Activated T-helper 9 cell treated with anti-CD3 and anti-CD28 coated beads, Interleukin-2, amount 50 U/mL, for 16 hours (primary cell): ENCODE measurements at places on chromosomes 2 and 18.

GRCh38 chr2:186842373-186842772, 6.6 kb downstream of the ZSWIM2 start:
- DNase-seq = no peak

- no peak for DNase-seq
Observed at GRCh38 chr18:12924616-12925015, 23.2 kb upstream of the SEH1L start.

DNA sequence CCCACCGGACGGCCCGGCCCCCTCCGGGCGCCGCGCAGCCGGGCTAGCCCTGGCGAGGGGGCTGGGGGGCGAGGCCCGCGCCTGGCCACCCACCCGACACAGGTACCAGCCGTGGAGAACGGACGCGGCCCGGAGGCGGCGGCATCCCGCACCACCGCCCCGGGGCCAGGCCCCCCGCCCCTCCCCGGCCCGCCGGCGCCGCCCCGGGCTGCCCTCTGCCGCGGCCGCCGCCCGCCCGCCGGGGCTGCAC, 405 bp downstream of the SOS1 start:
- peak; percentile 16 for DNase-seq

GRCh38 chr2:113198790-113199612, 25.2 kb downstream of the PSD4 start:
- peak; percentile 51 for DNase-seq
